ENCODE measurements at places on chromosomes 13 and 19.

GRCh38 chr19:2627319-2627829 is 75.1 kb downstream of the GNG7 start:
- peak; percentile 81 for DNase-seq

DNA sequence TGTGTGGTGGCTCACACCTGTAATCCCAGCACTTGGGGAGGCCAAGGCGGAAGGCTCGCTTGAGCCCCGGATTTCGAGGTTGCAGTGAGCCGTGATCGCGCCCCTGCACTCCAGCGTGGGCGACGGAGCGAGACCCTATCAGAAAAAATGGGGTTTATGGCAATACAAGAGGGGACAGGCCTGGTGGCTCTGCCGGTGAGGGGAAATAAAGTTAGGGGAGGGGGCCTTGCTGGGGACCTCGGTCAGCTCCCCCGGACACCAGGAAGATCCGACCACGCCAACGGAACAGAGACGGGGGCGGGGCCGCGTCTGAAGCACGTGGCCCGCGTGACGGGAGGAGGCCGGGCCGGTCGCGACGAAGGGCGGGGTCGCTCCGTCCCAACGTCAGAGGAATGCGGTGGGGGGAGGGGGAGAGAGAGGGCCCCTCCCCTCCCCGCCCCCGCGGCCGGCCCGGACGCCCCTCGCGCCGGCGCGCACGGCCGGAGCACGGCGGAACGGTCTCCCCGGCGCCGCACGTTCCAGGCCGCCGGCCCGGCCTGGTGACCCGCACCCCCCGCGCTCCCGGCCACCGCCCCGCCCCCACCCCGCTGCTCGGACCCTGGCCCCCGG is 1.9 kb upstream of the HNRNPL start:
- DNase-seq = peak; percentile 97

DNA sequence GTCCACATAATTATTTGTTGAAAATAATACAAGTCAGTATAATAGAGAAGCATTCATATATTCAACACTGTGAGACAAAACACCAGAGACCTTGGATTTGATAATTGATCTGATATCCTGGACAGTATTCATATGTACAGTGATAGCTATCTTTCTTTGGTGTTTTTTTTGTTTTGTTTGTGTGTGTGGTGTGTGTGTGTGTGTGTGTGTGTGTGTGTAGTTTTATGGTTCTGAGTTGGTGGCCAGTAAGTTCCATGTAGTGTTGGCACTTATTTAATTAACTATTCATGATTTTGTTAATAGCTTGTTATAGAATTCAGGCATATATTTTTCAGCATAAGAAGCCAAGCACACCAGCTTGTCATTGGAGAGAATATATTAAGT is 1.6 kb upstream of the ANGPTL6 start:
- DNase-seq = no peak

DNA sequence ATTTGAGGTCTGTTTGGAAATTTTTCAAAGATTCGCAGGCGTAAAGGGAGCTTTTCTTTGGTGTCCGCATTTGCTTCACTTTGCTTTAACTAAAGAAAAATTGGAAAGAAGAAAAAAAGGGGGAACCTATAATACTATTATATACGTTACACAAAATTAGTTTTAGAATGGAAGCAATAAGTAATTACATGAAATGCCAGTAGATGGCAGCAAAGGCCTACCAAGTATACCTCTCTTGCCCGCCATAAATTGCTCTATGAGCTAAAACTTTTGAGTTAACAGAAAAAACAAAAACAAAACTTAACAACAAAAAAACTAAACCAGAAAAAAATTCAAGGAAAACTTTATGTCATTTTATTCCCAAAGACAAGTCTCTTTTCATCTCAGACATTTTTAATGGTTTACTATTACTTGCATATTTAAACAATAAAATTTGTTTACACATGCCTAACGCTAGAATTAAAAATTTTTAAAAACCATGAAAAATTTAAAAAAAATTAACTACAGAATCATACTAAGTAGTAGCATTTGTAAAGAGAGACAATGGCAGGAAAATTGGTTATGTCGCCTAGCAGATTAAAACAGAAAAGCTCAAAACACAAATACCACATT is 271.4 kb downstream of the NALCN start:
- DNase-seq = peak; percentile 57

GRCh38 chr19:17797424-17798201 is 2.7 kb downstream of the B3GNT3 start:
- DNase-seq = no peak

DNA sequence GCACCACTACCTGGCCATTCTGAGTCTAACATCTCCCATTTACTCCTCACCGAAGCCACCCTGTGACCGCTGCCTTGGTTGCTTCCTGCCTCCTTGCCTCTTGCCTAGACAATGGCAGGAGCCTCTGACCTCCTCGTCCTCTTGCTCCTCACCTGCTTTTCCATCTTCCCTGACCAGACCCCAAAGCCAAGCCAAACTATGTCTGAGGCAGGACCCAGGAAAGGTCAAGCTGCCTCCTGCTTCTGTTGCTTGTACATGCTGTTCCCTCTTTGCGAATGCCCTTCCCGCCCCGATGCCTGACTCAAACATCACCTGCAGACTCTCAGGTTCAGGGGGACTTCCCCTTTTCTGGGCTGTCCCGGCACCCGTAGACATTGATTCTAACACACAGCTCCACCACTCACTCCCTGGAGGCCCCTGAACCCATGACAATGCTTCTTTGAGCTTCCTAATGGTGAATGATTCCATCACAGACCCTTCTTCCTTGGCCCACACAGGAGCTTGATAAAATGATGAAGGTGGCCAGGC is 60.8 kb downstream of the F2RL3 start:
- DNase-seq = no peak

DNA sequence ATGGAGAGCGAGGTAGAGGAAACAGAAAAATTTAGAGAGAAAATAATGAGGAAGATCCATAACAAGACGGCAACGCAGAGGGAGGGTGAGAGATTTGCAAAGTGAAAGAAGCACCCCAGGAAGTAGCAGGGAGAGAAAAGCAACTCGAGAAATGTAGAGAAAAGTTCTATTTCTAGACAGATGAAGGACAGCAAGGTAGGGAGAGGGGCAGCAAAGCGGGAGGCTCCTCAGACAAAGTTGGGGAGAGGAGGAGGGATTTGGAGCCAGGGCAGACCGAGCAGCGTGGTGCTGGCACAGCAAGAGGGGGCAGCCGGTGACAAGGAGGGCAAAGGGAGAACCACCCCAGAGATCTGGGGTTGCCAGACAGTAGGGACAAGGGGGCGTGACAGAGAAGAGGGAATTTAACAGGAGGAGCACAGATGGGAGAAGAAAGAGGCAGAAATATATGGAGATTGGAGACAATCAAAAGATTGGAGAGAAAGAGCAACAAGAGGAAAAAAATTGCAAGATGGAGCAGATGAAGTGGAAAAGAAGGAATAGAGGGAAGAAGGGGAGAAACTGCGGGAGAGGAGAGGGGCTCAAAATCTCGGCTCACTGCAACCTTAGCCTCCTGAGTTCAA is 989 bp downstream of the ZNF766 start:
- peak; percentile 20 for DNase-seq

- no peak for DNase-seq
These were observed 115.9 kb downstream of the DACH1 start for GRCh38 chr13:71751073-71751472.

- peak; percentile 8 for DNase-seq
These were observed 22.8 kb upstream of the ERVV-1 start for GRCh38 chr19:52990759-52991418.

DNA sequence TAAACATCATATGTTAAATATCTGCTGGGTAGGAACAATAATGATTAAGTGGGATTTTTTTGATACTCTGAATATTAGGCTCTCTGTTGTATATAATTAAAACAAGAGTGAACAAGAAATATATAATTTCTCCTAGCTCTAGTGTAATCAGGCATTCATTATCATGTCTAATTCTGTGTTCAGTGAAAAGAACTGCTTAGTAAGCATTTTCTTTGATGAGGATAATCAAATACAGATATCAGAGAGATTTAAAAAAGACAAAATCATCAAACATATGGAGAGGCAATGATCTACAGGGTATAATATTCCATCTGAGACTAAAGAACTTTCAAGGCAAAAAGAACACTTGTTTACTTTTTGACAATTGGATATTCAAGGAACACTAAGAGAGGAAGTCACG is 241.1 kb downstream of the DNAJC15 start:
- no peak for DNase-seq

DNA sequence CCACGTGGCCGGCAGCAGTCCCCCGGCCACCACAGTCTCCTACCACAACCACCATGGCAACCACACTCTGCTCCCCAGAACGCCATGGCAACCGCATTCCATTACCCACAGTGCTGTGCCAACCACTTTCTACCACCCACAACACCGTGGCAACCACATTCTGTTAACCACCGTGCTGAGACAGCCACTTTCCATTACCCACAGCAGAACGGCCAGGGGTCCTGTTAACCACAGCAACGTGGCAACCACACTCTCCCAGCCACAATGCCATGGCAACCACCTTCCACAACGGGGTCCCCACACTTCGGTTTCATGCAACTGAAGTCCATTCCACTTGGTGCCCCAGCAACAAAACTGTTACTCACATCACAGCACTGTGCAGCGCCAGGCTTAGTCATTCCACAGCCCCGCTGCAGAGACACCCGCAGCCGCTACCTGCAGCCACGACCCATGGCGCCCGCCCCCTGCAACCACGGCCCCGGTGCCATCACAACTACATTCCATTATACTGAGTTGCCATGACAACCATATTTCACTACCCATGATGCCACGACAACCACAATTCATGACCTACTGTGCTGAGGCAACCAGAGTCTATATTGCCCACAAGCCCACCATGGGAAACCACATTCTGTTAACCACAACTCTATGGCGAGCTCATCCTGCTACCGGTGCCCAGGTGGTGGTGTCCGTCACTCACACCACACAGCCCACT is 10.0 kb downstream of the DPF1 start:
- DNase-seq = no peak

GRCh38 chr19:38213469-38213868 is 10.6 kb downstream of the DPF1 start:
- no peak for DNase-seq

- DNase-seq = no peak
These were observed 172.4 kb downstream of the SLC7A1 start for GRCh38 chr13:29423050-29423449.

- DNase-seq = no peak
These were observed 5.3 kb upstream of the PRKCG start for GRCh38 chr19:53876651-53877224.

DNA sequence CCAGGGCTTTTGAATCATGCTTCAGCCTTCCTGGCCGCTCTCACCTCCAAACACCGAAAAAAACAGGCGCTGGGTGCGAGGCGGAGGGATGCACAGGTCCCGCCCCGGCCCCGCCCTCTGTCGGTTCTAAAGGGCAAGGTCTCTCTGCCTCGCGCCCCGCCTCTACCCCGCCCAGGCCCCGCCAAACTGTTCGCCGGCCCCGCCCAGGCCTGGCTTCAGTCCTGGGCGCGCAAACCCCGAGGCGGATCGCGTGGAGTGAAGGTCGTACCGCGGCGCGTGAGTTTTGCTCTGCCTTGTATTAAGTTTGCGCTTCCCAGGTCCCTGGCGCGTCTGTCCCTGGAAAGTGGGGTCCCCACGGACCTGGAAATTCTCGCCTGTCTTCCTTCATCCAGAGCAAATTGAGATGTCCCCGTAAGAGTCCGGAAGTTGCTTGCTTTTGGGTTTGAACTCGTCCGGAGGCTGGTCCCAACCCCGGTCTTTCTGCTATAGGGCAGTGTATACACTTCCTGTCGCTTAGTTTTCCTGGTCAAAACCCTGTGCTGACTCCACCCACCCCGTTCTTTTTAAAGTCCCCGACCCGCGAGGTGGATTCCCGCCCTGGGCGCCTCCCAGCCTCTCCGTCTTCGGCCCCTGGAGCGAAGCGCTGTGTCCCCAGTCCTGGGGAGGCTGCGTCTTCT is 8.4 kb downstream of the ZNF808 start:
- peak; percentile 80 for DNase-seq

- DNase-seq = peak; percentile 77
These were observed 1.0 kb downstream of the KDM4B start for GRCh38 chr19:4969772-4970531.

GRCh38 chr13:28820099-28821051 is at the start of gene MTUS2:
Gene MTUS2 (plus strand): TSS chr13:28820339.
- DNase-seq = no peak

- DNase-seq = peak; percentile 56
These were observed 1.0 kb downstream of the EPOR start for GRCh38 chr19:11382898-11383705.

GRCh38 chr19:42193706-42194105 is 23.8 kb downstream of the DEDD2 start:
- no peak for DNase-seq

DNA sequence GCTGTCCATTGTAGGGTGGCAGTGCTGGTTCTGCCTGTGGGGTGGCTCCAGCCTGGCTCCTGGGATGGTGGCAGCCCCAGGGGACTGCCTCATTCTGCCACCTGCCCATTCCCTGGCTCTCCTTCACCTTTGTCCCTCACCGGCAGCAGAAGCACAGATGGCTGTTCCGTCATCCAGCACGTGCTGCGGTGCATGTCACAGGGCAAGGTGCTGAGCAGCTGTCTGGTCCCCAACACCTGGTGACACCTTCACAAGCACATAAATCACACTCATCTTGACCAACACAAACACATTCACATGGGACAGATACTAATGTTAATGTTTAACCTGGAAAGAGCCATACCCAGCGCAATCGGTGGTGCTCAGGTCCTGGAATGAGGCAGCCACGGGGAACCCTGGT is 126.8 kb downstream of the UQCRFS1 start:
- no peak for DNase-seq

DNA sequence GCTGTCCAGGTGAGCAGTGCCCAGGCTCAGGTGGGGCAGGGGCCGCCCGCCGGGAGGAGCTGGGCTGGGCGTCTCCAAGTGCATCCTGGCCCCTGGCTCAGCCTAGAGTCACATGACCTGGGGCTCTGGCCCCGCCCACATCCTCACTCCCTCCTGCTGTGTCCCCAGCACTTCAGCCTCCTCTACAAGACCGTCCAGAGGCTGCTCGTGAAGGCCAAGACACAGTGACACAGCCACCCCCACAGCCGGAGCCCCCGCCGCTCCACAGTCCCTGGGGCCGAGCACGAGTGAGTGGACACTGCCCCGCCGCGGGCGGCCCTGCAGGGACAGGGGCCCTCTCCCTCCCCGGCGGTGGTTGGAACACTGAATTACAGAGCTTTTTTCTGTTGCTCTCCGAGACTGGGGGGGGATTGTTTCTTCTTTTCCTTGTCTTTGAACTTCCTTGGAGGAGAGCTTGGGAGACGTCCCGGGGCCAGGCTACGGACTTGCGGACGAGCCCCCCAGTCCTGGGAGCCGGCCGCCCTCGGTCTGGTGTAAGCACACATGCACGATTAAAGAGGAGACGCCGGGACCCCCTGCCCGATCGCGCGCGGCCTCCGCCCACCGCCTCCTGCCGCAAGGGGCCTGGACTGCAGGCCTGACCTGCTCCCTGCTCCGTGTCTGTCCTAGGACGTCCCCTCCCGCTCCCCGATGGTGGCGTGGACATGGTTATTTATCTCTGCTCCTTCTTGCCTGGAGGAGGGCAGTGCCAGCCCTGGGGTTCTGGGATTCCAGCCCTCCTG is 16.8 kb upstream of the CELF5 start:
- DNase-seq = no peak

Data from inflammatory macrophage (primary cell).